ENCODE measurements at places on chromosomes 5 and 9.

- no peak for DNase-seq
These were observed 92.8 kb downstream of the CAVIN4 start for GRCh38 chr9:100670719-100671118.

GRCh38 chr9:125137200-125137599, 6.1 kb downstream of the SCAI start:
- no peak for DNase-seq

- no peak for DNase-seq
These were observed 1899.9 kb downstream of the MAT2B start for GRCh38 chr5:165405340-165405739.

- no peak for DNase-seq
These were observed 69.3 kb downstream of the PAX5 start for GRCh38 chr9:36964791-36965190.

DNA sequence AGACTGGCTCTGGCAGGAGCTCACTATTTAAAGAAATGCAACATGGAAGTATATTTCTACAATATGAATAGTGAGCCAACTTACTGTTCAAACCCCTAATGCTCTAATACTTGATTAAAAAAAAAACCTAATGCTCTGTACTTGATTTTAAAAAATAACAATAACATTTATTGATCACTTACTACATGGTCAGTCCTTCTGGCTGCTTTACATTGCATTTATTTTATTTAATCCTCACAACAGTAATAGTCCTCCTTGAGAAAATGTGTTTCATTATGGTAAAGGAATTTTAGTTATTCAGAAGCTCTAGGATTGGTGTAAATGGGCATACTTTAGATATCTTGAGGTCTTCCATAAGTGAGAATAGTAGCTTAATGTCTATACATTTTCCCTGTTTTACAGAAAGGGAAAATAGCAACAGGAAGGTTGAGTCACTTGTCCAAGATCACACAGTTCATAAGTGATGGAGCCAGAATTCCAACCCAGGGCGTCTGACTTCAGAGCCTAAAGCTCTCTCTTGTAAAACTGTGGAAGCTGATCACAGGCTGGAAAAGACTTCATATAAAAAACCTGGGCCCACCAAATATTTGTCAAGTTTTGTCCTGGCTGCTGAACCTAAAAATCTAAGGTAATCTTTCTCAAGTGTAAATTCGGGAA, 1.0 kb downstream of the STARD4 start:
- no peak for DNase-seq

DNA sequence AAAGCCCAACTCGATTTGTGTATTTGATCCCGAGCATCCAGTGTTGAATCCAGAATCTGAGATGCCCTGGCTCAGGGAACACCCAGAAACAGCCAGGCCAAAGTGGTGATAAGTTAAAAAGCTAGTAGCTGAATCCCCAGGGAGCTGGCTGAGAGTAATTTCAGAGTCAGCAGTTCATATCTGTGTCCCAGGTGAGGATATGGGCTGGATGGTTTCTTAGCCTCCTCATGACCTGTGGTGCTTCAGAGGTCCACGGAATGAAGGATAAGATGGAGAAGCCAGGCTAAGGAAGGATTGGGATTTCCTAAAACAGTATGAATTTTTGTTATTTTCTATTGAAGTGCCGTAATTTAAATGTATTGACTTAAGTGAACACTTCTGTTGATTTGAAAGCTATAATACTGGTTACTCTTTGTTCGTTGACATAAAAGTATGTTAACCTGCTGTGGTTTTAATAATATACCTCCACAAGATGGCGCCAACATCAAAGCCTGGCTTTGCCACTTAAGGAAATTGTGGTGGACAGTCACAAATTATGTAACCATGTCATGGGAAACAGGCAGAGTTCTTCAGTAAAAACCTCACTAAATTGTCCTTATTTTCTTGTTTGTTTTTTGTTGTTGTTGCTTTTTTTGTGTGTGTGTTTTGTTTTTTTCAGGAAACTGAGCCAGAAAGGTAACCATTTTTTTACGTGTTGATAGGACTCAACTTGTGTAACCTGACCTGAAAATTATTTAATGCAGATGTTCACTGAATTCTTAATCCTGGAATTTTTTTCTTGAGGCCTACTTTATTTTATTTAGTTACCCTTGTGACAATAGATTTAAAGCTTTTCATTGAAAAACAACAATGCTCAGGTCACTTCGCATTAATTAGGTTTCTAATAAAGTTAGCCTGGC, 11.4 kb downstream of the MTAP start:
- no peak for DNase-seq

- DNase-seq: no peak
These were observed 11.0 kb downstream of the PLIN2 start for GRCh38 chr9:19116107-19116790.

- no peak for DNase-seq
These were observed 43.8 kb upstream of the C5orf47 start for GRCh38 chr5:173945160-173945559.

DNA sequence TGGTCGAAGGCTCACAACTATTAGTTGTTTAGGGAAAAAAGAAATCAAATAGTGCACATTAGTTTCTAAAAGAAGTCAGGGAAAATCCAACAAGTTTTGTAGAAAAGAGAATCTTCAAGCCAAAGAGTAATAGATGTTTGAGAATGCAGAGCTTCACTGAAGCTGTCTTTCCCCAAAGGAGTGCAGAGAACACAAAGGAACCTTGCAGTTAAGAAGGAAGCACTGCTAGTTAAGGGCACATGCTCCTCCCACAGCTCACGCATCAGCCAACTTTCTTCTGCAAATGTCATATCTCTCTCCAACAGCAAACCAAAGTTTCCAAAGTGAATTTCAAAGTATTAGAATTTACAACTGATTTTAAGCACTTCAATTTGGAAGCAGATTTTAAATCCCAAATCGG, 116.4 kb upstream of the FST start:
- DNase-seq: no peak

- no peak for DNase-seq
These were observed 52.3 kb upstream of the FAM120AOS start for GRCh38 chr9:93505541-93506132.

- DNase-seq: no peak
These were observed 310.5 kb downstream of the DMAC1 start for GRCh38 chr9:7489036-7489435.

DNA sequence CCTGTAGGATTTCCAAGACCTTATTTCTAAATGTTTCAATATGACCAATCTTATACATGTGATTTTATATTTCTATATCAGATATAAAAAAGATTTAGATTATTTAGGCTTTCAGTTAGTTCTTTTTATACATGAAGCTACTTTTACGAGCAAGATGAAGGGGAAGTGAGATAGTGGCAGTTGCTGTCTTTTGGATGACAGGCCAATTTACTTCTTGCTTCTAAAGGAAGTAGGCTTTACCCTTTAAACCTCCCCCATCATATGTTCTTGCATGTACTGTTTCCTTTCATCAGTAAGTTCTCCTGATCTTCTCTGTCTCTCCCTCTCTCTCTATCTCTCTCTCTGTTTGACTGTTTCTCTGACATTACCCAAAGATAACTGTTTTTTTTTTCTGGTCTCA, 4.0 kb upstream of the TYRP1 start:
- DNase-seq: no peak

DNA sequence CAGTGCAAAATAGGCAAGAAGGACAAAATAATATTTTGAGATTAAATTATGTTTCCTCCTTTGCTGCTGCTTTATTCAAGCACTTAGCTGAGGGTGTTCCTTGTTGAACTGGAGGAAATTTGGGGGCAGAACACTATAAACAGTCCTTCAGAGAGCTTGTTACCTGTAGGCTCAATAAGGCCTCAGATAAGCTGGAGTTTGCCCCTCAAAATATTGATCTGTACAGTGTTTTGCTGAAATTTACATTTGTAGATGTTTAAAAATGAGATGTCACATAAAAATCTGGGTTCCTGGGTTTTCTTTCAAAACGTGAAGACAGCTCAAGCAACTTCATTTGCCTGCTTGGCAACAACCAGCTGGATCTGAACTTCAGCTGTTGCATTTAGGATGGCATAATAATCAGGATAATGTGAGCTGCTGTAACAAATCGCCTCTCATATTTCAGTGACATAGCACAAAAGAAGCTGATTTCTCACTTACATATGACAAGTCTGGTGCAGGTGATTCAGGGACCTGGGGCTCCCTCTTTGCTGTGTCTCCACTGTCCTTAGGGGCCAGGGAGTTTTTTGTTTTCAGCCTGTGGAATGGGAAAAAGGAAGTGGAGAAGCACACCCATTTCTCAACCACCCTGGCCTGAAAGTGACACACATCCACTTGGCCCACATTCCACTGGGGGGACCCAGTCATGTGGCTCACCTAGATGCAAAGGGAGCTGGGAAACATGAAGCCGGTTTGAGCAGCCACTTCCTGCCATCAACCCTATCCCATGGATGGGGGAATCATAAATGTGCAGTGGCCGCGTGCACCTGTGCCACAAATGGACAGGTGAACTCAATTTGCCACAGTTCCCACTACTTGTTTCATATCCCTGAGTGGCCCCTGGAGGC, 2.4 kb upstream of the PSAT1 start:
- peak; percentile 37 for DNase-seq

- no peak for DNase-seq
These were observed 38.9 kb downstream of the MFAP3 start for GRCh38 chr5:154077696-154078095.

DNA sequence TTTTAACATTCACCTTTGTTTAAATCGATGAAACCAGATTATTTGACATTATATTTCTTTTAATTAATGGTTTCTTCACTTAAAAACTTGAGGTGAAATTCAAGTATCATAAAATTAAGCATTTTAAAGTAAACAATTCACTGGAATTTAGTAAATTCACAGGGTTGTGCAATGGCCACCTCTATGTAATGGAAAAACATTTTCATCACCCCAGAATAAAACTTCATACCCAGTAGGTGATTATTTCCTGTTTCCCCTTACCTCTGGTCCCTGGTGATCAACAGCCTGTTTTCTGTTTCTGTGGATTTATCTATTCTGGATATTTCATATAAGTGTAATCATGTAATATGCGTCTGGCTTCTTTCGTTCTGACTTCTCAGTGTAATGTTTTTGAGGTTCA, 27.2 kb downstream of the HSPA4 start:
- DNase-seq: no peak

DNA sequence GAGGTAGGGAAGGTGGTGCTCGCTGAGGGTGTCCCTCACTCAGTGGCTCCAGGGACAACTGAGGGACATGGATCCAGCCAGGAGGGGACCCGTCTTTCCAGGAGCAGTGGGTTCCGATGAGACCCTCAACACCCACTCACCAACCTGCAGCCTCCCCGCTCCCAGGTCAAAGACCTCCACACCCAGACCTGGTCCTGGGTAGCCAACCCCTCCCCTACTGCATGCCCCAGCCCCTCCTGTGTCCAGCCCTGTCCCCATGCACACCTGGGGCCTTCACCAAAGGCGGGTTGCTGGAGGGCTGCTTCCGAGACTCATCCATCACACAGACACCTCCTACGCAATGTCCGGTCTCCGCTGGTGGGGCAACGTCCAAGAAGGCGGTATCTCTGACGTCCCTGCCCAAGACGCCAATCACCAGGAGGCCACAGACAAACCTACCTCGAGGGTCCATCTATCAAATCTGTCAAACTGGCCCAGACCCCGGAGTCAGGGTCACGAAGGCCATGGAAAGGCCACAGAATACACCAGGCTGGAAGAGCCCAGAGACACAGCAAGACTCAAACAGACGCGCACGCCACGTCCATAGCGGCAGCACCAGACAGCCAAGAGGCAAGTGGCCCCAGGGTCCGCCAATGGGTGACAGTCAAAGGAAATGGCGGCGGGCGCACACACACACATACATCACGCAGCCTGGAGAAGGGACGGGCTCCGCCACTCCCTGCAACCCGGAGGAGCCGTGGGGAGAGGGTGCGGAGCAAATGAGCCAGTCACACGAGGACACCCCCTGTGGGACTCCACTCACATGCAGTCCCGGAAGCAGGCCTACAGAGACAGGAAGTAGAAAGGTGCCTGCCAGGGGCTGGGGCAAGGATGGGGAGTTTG, 10.8 kb downstream of the NACC2 start:
- no peak for DNase-seq

GRCh38 chr5:180670586-180671359, 21.4 kb upstream of the FLT4 start:
- no peak for DNase-seq

GRCh38 chr5:141084487-141084989, 9.9 kb upstream of the PCDHB2 start:
- DNase-seq: no peak

GRCh38 chr5:146540414-146540813, 24.4 kb upstream of the GPR151 start:
- DNase-seq: no peak

DNA sequence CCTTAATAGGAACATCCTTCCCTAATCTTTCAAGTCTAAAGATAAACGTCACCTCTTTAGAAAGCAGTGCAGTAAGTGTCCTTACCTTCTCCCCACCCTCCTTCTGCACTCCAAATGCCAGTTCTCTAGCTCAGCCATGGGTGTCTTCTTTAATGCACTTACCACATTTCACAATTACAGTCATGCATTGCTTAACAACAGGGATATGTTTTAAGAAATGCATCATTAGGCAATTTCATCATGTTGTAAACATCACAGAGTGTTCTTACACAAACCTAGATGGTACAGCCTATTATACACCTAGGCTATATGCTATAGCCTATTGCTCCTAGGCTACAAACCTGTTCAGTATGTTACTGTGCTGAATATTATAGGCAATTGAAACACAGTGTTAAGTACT, 91.2 kb downstream of the RFX3 start:
- no peak for DNase-seq

DNA sequence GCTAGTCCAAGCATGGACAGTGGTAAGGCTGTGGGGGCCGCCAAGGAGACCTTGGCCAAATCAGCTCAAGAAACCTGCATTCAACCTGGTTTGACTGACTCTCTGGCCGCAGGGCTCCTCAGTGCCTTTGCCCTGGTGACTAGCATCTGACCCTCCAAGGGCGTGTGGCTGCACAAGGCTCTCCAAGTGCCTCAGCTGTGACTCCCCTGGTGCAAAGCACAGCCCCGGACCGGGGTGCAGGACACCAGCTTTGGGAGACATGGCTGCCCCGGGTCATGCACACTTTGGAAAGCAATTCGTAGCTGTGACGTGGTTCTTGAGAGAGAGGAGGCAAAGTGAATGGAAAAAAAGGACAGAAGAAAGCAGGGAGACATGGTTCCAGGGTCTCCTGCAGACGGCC, 245.2 kb upstream of the IRX2 start:
- DNase-seq: no peak

GRCh38 chr5:145471831-145472612, 363.1 kb downstream of the PRELID2 start:
- no peak for DNase-seq

GRCh38 chr5:91223886-91224285, 159.2 kb downstream of the ARRDC3 start:
- DNase-seq: no peak

GRCh38 chr5:171914726-171915338, 91.6 kb downstream of the FBXW11 start:
- DNase-seq: no peak

Data from type B pancreatic cell (in vitro differentiated cells).